HuH-7.5 (cell line): ENCODE measurements at places on chromosomes 2 and 18.

GRCh38 chr2:236351966-236352525, 87.8 kb upstream of the ASB18 start:
- DNase-seq = no peak

DNA sequence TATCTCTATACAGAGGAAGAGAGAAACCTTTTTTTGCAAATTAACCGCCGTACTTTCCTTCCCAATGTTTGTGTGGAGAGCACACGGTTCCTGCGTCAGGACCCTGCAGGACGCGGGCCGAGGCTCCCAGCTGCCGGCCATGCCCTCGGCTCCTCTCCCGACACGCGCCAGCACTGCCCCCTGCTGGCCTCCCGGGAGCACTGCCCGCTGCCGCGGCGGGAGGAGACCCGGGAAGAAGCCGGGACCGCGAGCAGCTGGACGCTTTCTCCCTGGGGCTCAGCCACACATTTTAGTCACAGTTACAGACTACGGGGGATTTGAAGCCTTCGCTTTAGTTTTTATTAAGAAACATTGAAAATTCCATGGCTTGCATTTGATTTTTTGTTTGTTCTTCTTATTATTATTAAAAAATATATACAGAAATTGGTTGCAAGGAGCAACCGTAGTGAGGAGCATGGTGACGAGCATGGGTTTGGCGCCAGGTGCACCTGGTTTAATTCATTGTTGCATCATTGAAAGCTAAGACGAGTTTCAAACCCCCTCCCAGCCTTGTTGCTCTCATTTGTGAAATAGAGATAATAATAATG, 401.2 kb downstream of the GALR1 start:
- peak; percentile 41 for DNase-seq

DNA sequence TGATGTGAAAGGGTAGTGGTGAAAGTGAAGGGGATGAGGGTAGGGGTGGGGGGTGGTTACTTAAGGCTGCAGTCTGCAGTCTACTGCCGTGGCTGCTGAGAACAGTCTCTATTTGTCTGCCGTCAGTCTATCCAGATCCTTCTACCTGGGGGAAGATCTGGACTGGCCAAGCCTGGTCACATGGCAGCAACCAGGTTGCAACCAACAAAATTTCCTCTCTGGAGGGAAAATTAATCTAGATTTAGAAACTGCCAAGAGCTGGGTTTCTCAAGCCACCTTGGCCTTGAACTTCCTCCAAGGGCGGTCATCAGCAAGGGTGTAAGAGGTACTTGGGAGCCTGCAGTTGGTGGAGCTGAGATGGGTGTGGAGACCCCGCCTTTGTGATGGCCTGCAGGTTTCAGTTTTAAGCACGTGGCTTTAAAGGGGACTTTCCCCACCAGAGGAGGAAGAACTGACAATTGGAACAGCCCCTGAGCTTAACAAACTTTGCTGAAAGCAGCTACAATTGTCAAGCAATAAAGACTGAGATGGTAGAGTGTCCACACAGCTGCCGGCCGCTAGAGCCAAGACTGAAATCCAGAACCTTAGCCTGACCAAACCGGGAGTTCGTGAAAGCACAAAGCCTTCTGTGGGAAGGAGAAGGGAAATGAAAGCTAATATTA, 31.4 kb upstream of the KCMF1 start:
- no peak for DNase-seq

DNA sequence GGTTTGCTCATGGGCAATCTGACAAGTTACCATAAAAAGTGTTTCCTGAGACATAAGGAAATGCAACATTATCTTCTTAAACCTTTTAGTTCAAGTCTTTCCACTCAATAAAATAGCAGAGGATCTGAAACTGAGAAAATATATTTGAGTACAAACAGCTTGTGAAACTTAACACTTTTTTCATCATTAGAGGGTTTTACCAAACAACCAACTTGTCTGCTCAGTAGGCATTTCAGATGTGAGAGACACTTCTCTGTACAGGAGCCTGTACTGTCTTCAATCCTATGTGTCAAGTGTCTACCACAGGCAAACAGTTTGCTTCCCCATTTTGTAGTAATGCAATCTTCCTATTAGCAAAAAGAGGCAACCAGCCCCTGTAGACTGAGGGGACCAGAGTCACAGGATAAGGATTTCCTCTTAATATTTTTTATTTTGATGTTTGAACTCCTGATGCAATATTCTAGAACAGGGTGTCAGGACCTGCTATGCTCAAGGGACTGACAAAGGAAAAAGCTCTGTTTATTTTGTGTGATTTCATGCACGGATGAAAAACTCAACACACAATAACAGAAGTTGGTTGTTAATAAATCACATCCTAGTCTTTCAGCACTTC, 159.1 kb upstream of the LHCGR start:
- DNase-seq = no peak

DNA sequence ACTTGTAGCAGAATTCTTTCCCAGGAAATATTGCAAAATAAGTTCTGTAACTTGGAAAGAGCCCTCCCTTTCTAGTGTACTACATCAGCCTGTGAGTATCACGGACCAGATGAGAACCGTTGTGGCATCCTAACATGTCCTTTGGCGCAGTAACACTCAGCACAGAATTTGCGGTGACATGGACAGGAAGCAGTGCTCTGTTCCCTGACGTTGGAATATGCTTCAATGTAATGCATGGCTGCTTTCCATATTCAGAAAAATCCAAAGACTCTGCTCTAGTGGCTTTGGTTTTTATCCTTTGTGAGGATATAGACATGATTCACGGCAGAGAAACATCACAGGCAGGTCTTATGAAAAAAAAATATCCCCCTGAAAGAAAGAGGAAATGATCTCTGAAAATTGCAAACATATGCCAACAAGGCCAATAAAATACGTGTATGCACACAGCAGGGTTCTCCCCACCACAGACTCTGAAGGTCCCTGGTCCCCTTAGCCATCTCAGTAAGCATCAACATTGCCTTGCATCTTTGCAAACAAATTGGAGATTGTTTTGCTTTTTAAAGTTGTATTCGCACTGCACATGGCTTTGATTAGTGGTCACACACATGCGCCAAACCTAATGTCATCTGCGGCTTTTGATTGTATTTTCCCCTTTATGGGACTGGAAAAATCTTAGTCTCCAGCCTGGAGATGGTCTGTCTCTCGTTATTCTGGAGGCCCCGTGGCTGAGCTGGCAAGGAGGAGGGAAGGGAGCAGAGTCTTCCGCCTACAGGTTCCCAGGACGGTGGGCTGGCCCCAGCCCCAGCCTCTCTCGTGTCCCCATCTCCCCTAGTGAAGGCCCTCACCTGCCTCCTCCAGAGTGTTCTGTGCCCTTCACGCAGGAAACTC, 122.9 kb downstream of the COPS8 start:
- no peak for DNase-seq

GRCh38 chr2:162035981-162036380, 38.0 kb downstream of the DPP4 start:
- no peak for DNase-seq

DNA sequence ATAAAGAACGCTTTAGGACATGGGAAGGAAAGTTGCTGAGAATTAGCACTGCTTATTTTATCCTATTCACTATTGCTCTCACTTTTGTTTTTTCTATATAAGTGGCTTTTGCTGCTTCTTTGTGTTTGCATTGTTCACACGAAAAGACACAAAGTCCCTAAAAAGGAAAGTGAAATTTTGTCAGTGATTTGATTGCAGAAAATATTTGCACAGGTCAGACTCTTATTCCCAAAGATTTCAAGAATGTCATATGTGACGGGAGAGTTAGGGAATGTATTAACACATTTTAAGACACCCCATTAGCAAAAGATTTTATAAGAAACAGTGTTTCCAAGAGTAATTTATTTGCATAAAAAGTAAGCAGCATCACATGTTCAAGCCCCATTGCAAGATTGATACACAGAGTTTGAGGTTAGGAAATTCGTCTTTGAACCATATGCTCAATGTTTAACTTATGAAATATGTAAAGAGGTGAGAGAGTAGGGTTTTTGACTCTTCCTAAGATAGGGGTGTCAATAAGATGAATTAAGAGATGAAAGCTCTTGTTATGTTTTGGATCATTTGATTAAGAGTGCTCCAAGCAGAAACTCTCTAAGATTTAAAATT, 57.0 kb downstream of the CCDC102B start:
- no peak for DNase-seq

GRCh38 chr2:237615631-237616249, 11.6 kb upstream of the LRRFIP1 start:
- DNase-seq = no peak

DNA sequence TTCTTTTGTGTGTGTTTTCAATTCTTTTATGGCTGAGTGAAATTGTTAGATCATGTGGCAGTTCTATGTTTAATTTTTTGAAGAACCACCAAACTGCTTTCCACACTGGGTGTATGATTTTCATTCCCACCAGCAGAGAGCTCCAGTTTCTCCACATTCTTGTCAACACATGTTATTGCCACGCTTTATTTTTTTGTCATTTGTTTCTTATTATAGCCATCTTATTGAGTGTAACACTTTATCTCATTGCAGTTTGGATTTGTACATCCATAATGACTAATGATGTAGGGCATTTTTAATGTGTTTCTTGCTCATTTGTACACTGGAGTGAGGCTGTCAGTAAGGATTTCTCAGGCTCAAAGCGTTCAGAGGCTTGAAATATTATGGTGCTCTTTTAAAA, 184.2 kb downstream of the PIEZO2 start:
- no peak for DNase-seq

DNA sequence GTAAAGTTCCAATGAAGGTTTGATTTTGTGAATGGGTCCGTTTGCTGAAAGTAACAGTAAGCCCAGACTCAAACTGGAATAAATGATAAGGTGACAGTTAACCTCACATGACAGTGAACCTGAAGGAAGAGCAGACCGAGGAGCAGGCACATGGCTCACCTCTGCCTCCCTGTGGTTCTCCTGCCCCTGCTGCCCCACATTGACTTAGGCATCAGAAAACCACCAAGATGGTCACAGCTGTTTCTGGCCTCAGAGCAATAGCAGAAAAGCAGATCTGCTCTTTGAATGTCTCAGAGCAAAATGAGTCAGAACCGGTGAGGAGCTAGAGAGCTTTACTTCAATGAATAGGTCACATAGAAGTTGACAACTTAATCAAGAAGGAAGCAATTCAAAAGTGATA, 487.6 kb downstream of the METTL4 start:
- DNase-seq = peak; percentile 13

DNA sequence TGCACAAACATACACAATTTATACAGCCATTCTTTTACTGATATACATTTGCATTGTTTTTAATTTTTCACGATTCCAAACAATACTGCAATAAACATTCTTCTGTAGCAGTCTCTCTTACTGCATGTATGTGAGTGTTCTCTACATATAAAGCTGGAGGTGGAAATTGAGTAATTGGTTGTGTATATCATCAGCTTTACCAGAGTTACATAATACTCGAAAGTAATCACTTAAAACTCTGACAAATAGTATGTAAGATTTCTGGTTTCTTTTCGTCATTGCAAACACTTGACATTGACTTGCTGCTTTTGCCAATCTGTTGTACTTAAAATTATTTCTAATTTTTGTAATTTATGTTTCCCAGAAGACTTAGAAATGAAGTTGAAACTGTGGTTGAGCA, 110.2 kb downstream of the TDRD15 start:
- no peak for DNase-seq

DNA sequence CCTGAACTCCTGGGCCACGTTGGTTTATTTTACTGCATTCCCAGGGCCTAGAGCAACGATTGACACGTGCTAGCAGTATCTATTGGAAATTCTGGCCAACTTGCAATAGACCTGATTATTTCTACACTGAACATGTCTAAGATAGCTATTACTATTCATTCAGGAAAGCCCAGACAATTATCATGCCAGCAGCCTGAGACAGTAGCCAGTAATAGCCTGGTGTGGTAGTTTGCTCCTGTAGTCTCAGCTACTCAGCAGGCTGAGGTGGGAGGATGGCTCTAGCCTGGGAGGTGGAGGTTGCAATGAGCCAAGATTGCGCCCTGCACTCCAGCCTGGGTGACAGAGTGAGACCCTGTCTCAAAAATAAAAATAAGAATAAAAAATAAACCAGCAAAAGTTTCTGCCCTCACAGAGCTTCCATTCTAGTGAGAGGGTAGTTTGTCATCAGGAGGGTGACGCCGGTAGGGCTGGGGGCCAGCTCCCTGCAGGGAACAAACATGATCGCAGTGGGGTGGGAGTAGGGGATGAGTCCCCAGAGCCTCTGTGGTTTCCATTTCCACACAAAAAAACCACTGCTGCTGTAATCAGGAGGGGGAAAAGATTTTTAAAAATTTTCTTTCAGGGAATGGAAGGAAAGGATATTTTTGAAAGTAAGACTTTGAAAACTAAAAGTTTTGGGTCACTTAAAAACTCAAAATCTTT, 4.3 kb downstream of the CASP8 start:
- DNase-seq = no peak

GRCh38 chr2:197108758-197109157, 182.3 kb upstream of the PGAP1 start:
- DNase-seq = no peak

GRCh38 chr2:164146441-164146840, 410.6 kb upstream of the FIGN start:
- no peak for DNase-seq
